ENCODE measurements at places on chromosomes 4 and X. TPM values are rescaled to one million over a fixed set of nuclear protein-coding genes. Genes with fewer than 3 reads are reported as not detected.

Gene GCNA
- 3.9 TPM for total RNA-seq

- DNase-seq, result no peak
Observed at GRCh38 chr4:111788099-111788498, 357.2 kb upstream of the FAM241A start.

DNA sequence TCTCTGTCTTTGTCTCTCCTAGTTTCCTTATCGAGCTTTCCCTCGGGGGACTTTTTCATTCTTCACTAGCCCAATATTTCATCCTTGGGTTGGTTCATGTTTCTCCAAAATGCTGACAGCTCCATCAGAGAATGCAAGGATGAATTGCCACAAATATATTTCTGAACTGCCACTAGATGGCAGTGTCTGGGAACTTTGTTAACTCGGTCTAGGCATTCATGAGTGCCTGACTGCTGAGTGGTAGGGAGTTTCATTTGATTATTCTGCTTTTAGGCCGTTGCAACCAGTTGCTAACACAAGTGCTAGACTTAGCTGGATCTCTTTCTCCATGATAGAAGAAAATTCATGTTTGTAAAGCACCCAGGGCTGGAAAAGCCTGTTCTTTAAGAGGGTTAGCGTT is 73.5 kb upstream of the RAP2C start:
- peak; percentile 10 for DNase-seq

DNA sequence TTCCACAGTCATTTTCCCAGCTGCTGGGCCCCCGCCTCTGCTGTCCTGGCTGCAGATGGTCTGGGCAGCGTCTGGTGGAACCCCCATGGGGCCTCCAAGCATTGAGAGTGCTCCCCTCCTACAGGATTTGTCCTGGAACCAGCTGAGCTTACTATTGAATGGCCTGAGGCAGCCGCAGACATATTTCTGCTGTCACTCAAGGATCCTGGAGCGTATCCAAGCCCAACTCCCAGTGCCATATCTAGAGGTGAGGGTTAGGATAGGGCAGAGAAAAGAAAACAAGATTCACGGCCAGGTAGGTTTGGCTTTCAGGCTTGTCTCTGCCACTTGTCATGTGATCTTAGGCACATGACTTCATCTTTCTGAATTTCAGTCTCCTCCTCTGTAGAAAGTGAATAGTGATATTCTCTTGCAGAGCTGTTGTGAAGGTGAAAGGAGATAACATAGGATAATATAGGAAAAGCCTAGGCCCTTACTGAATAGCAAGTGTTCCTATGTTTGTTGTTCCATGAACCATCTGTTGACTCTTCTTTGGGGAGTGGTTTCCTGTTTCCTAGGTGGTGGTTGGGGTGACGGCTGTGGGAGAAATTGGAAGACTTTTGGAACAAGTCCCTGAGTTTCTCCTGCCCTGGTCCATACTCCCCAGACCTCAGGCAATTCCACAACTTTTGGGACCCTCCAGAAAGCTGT is 52.3 kb downstream of the SEPSECS start:
- no peak for DNase-seq

Gene HSFX3
- total RNA-seq, result not detected

- no peak for DNase-seq
Observed at GRCh38 chrX:134749706-134750445, 91.6 kb upstream of the PLAC1 start.

DNA sequence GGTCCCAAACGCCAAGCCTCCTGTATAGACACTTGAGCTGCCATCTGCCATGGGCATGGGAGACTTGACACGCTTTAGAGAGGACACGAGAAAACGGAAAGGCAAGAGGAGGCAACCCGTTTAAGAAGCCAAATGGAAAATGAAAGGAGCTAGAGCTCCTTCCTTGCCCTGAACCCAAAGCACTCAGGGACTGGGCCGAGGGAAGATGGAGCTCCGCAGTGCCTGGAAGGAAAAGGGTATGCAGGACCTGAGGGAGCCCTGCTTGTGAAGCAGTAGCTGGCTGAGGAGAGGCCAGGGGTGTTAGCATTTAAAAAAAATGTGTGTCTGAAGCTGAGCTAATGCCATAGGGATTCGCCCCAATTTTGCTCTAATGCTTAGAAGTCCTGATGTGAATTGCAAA is 15.1 kb downstream of the MCF2 start:
- no peak for DNase-seq

DNA sequence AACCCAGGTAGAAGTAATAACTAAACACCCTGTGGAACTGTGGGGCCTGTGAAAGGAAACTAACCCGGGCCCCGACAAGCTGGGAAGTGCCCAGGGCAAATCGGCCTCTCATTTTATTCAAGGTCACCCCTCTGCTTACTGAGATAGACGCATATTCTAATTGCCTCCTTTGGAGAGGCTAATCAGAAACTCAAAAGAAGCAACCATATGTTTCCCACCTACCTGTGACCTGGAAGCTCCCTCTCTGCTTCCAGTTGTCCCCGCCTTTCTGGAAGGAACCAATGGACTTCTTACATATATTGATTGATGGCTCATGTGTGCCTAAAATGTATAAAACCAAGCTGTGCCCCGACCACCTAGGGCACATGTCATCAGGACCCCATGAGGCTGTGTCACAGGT is 23.1 kb upstream of the DHRSX start:
- no peak for DNase-seq

Measured in CD8-positive, alpha-beta T cell (primary cell).